COR-L47 (cell line): ENCODE measurements at places on chromosomes 7 and 10.

- no peak for DNase-seq
These were observed 267.8 kb downstream of the BICC1 start for GRCh38 chr10:58780476-58780875.

DNA sequence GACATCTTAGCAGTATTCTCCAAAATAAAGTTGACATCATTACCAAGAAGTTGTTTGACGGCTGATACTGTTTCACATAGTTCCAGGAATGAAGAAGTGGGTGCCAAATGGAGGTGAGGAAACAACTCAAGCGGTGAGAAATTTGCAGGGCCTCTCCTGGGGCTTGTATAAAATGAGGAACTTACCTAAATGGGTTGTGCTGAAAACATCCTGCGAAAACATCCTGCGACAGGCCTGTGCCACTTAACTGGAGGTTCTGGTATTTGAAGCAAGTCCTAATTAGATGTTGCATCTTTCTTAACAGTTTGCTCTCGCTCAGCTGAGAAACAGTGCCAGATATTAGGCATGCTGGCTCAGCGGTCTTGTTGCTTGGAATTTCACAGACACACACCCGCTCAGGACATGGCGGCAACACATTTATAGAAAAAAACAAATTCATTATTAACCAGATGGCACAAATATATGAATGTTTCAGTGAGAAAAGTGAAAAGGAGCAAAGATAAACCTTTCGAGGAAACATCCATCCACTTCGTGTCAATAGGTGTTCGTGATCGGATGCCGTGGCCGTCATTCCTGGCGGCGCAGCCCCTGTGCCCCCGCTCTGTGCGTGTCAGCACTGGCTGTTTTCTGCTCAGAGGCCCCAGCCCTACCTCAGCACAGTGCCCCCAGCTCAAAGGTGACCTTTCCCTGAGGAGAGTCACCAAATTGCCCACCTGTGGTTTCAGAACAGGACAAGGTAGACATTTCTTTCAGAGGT, 48.1 kb downstream of the CDC123 start:
- DNase-seq = no peak

DNA sequence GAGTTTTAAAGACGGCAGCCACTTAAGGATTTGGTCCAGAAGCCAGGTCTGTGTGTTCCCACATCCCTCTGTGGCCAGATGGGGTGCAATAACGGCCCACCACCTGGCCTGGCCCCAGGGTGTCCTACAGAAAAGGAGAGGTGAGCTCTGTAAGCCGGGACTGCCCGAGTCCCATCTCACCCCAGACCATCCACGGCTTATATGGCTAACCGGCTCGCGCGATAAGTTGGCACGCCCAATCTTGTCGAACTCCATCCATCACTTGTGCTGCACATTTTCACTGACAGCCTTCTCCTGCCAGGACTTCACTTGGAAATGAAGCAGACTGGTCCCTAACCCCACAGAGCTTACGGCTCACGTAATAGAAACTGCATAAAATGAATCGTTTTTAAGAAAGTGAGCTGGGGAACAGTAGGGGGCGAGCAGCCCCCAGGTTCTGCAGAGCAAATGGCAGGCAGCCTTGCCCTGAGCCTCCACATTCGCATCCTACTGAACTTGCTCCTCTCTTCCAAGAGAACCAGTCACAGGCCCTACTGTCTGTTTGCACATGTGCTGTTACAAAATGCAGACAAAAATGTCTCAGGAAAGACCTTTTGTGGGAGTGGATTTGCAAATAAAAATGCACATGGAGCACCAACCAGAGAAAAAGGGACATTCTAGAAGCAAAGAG, 98.2 kb downstream of the TNS3 start:
- no peak for DNase-seq

DNA sequence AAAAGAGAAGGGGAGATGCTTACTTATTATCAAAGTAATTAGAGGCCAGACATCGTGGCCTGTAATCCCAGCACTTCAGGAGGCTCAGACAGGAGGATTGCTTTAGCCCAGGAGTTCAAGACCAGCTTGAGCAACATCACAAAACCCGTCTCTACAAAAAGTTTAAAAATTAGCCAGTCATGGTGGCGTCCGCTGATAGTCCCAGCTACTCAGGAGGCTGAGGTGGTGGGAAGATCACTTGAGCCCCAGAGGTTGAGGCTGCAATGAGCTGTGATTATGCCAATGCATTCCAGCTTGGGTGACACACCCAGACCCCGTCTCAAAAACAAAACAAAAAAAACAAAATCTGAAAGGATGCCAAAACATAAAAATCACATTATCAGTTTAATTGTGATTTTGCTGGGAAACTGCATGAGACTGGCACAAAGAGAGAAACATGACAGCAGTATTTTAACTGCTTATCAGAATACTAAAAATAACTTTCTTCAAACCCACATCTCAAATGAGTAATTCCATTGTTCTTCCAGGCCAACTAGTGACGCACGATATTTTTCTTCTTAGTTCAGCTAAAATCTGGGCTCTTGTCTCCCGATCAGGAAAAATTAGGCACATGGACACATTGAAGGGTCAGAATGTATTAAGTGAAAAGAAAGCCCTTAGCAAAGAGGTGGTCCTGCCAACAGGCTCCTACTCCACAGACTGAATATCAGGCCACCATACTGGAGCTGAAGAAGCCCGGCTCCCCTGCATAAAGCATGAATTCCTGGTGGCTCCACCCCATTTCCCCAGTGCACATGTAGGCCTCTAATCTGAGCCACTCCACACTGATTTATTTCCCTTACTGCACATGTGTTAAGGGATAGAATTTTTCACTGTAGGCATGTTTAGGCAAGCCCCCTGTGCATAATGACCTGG, 9.6 kb upstream of the CCM2 start:
- DNase-seq = no peak

GRCh38 chr7:132861940-132862554, 219.8 kb downstream of the CHCHD3 start:
- no peak for DNase-seq

GRCh38 chr7:124034754-124035100, 1.9 kb upstream of the TMEM229A start:
- DNase-seq = no peak

GRCh38 chr10:5068274-5068984, 25.8 kb upstream of the AKR1C3 start:
- DNase-seq = no peak

DNA sequence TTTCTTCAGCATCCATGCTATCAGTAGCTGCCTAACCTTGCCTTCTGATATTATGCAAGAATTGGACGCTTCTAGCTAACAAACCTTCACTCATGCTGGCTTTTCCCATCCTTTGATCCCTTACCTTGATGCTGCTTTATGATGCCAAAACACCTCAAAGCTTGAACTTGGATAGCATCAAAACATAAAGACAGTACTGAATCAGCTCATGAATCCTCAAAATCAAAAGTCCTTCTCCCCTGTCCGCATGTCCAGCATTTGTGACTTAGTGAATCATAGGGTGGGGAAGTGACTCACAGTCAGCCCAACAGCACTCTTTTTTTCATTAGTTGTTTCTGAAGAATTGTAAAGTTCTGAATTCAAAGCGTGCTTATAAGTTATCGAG, 89.5 kb upstream of the PIK3CG start:
- DNase-seq = no peak

DNA sequence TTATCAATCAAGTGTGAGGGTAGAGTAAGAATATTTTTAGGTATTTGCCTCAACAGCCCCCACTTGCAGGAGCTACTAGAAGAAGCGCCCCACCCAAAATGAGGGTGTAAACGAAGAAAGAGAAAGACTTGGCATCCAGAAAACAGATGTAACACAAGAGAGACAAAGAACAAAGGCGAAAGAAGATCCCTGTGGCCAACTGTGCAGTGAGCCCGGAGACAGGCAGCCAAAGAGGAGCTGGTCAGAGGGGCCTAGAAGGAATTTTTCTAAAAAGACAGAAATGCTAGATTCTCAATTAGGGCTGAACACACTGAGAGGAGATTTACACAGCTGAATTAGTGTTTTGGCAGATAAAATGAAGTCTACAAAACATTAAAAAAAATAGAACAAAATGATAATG, 29.6 kb upstream of the EIF5AL1 start:
- no peak for DNase-seq

DNA sequence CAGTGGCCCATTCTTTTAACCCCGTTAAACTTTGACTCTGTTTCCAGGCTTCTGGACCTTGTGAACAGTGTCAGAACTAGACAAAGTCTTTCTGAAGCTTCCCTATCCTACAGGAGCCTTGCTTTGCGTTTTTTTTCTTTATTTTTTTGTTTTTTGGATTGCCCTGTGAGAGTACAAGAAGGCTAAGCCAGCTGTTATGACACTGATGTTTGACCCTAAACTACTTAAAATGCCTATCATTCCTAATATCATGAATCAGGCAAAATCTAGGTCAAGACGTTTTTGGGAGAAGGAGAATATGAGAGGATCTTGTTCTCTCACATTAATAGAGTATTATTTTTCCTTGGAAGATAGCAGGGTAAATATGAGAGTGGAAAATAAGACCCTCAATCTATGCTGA, 79.8 kb downstream of the EPDR1 start:
- DNase-seq = no peak

DNA sequence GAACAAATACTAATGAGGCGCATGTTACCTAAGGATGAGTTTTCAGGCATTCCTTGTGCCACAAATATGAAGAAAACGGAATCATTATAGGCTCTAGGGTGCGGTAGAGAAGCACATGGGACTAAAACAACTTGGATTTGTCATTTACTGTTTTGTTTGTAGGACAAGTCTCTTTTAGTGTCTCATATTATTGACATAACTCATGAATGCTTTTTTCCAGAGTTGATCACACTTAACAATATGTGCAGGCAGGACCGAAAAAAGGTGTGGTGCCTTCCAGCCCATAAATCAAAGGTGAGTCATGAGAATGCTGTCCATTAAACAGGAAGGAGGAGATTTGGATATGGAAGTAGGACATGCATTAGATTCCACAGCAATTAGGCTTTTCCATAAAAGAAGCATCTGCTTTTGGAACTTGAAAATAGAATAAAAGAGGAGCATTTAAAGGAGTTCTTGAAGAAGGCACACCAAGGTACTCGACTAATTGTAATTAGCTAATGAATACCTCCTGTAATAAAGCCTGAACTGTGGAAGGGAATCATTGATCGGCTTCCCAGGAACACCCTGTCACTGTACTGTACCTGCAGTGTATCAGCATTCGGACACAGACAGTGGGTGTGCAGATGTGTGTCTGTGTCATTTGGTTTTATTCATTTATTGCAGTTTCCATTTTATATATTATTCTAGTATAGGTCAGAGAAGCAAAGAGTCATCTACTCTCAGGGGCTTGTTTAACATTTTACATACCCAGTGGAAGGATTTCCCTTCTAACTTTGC, 119.7 kb upstream of the KLF14 start:
- DNase-seq = no peak

GRCh38 chr7:15851201-15851600, 164.7 kb upstream of the MEOX2 start:
- no peak for DNase-seq

DNA sequence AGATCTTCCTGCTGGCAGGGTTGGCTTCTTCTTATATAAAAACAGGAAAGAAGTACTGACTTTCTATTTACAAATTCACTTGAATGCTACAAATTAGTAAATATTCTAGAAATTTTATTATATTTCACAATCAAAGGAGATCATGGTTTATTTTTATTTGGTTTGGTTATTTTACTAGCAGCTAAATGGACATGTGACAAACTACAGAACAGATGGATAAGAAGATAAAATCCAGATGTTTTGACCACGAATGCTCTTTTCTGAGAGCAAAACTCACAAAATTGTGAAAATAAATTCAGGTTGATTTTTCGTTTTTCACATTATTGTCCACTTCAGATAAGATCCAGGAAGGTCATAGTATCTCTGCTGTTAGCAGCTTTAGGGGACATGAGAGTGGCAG, 55.4 kb downstream of the CACNA2D1 start:
- no peak for DNase-seq

GRCh38 chr7:121196286-121196685, 132.5 kb upstream of the WNT16 start:
- no peak for DNase-seq

DNA sequence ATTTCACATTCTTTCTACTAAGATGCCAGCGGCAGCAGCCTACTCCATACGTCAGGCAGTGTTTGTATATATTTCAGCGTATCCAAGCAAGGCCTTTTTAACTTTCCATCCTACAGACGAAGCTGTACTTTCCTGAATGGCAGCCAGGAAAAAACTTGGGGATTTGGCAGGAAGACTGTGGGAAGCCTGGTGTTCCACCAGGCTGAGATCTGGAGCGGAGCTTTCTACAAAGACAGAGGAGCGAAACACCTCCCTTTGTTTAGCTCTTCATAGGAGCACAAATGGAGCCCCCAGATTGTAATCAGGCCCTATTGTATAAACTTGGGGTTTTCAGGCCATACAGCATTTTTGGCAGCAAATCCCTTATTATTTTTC, 143.8 kb downstream of the TES start:
- no peak for DNase-seq

- no peak for DNase-seq
These were observed 22.7 kb downstream of the CDHR3 start for GRCh38 chr7:105985672-105986215.

DNA sequence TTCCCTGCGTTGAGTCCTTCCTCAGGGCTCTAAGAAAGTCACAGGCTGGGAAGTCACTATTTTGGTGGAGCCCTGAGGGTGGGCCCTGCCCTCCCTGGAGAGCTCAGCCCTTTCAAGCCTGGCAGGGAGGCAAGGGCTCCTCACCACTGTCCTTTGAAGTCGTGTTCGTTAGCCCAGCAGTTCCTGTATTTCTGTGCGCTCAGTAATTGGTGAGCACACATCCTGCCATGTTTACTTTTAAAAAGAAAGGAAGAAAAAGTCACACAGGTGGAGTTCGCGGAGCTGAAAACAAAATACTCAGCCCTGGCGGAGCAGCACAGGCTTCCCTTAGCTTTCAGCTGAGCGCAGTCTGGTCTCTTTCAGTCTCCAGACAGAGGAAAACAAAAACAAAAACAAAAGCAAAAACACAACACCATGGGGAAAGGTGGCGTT, 37.1 kb downstream of the PRKCQ start:
- DNase-seq = no peak
